ENCODE measurements at places on chromosomes 2 and 18. TPM values are rescaled to one million over a fixed set of nuclear protein-coding genes. Genes with fewer than 3 reads are reported as not detected.

The TXNDC2 gene
- not detected for total RNA-seq

The TRMT61B gene
- total RNA-seq, result 24.3 TPM

The KCNJ13 gene
- total RNA-seq, result not detected

The DNER gene
- not detected for total RNA-seq

DNA sequence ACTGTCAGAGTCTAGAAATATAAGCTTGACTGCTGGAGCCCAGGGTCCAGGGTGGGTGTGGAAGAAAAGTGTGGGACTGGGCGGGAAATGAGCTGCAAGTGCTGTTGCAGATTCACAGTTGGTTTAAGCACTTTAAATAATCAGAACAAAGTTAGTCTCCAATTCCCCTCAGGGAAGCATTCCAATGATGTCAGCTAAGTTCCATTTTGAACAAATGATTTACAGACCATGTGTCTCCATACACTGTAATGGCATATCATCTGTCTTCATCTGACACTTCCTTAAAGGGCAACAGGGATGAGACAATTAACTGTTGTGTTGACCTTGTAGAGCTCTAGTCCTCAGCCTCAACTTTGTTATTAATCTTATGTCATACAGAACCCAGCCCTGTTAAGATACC is 31.5 kb upstream of the REG3A start:
- DNase-seq, result no peak
- H3K4me1 ChIP-seq, result no peaks in the 10 kb centered on the region
- H3K36me3 ChIP-seq, result no peaks in the 10 kb centered on the region

DNA sequence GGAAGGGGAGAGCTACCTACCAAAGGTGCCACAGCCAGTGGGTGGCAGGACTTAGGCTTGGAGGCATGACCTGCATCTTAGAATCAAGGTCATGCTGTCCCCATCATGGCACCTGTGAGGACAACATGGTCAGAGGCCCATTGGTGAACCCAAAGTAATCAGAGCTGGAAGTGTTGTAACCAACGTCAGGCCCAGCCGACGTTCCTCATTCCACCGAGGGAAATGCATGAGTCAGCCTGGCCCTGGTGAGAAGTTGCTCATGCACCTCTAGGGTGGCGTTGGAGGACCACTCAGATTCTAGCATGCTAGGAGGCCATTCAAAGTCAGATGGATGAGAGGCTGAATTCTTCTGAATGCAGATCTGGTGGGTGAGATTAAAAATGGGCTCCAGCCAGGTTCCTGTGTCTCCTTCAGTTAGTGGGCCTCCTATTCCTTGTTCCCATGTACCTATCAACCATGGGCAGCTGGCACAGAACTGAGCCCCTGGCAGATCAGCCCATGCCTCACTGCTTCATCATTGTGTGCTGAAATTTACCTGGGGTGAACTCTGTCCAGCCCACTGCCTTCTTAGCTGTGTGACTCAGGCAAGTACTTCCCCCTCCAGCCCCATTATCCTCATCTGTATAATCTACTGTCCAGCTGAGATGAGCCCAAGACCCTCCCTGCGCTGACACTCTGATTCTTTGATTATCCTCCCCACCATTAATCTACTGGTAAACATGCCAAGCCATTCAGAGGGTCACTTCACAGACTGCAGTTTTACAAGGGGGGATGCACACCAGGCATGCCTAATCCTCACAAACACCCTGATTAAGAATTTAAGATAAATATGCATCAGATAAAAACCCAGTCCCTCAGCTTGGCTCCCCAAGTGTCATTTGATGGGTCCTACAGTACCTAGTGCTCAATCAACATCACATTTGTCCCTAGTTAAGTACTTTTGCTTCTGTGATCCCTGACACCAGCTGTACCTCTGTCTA is 14.0 kb downstream of the SLC14A2 start:
- H3K4me1 ChIP-seq, result no peaks in the 10 kb centered on the region
- no peak overlapping the region for H3K27ac ChIP-seq
- no peaks in the 10 kb centered on the region for H3K36me3 ChIP-seq
- no peaks in the 10 kb centered on the region for H3K27me3 ChIP-seq
- DNase-seq, result no peak
- no peak overlapping the region for H3K4me3 ChIP-seq

DNA sequence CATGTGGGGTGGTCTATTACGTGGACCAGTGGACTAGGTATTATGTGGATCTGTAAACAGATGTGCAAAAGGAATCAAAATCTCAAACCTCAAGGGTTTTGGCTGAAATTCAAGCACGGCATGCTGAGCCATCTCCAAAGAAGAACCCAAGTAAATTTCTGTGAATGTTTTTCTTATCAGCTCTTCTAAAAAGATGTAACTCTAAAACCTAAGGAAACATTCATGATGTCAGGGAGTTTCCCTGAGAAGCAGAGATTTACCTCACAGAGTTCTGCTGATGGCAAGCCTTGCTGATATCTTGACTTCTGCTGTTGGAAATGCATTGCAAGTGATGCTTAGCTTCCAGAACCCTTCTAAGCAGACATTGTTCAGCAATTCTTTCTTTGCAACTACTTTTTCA is 21.6 kb downstream of the DSG4 start:
- no peaks in the 10 kb centered on the region for H3K4me1 ChIP-seq
- no peak overlapping the region for H3K27ac ChIP-seq
- DNase-seq, result no peak
- no peaks in the 10 kb centered on the region for H3K36me3 ChIP-seq
- H3K4me3 ChIP-seq, result no peak overlapping the region

DNA sequence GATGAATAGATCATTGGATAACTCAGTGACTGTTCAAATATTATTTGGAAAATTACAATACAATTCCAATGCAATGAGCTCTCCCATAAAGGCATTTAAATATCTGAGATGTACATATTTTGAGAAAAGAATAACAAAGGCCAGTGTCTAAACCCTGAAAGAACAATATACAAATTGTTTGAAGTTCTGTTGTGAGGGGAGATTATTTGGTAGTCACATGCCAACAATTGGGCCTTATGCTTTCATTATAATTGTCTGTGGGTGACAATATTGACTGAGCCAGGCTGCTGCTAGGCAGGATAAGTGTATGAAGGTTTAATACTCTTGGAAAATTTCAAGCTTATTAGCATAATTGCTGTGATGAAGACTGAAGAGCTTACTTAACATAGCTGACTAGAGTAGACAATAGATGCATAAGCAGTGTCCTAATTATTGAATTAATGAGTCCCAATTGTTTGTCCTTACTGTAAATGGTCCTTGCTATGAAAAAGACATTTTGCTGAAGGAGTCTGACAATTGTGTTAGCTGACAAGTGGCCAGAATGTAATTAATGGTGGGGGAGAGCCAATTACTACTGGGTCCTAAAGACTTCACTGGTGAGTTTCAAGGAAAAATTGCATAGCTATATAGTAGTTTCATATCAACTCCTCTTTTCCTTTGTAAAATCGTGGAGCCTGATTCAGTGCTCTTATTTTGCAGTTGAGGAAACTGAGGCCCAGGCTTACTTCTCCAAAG is 5.0 kb upstream of the SMAD2 start:
- H3K4me3 ChIP-seq, result no peak overlapping the region
- H3K27ac ChIP-seq, result no peak overlapping the region
- no peaks in the 10 kb centered on the region for H3K36me3 ChIP-seq
- no peak for DNase-seq
- no peaks in the 10 kb centered on the region for H3K27me3 ChIP-seq

GRCh38 chr18:35949903-35950627 is 22.4 kb upstream of the RMP24 start:
- H3K27me3 ChIP-seq, result peaks cover 25% of the 10 kb centered on the region
- H3K36me3 ChIP-seq, result no peaks in the 10 kb centered on the region
- peaks cover 8% of the 10 kb centered on the region for H3K4me1 ChIP-seq
- peak overlapping the region; percentile 84 for H3K4me3 ChIP-seq

GRCh38 chr18:8673256-8674209 is 31.8 kb upstream of the MTCL1 start:
- no peaks in the 10 kb centered on the region for H3K27me3 ChIP-seq
- H3K4me3 ChIP-seq, result no peak overlapping the region
- H3K27ac ChIP-seq, result no peak overlapping the region
- DNase-seq, result no peak
